ENCODE measurements at places on chromosomes 3 and 15.

- DNase-seq: no peak
Measured at GRCh38 chr3:70861234-70861633, 548.8 kb upstream of the MDFIC2 start.

DNA sequence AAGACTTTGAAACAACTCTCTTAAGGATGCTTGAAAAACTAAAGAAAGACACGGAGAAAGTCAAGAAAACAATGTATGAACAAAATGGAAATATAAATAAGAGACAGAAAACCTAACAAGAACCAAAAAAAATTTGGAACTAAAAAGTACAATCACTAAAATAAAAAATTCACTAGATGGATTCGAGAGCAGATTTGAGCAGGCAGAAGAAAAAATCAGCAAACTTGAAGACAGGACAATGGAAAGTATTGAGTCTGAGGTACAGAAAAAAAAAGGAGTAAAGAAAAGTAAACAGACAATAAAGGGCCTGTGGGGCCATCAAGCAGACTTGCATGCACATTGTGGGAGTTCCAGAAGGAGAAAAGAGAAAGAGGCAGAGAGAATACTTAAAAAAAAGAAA, 13.4 kb upstream of the CDAN1 start:
- no peak for DNase-seq

DNA sequence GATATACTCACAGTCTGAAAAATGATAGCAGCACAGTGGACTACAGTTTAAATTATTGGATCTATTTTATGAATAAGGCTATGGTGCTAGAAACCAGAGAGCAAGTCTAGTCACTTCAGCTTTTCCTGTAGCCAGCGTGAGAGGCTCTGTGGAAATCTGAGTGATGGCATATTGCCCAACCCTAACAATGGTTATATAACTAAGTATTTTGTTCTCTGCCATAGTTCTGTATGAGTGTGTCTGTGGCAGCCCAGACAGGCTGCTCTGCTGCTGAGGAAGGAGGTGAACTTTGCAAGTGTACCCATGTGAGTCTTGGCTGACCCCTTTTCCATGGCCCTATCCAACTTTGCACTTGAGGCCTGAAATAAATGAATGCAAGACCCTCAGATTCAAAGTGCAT, 105.7 kb downstream of the LRTM1 start:
- DNase-seq: no peak

- no peak for DNase-seq
Measured at GRCh38 chr3:194046995-194047645, 88.8 kb upstream of the HES1 start.

- no peak for DNase-seq
Measured at GRCh38 chr3:141952611-141953010, 76.2 kb downstream of the ATP1B3 start.

DNA sequence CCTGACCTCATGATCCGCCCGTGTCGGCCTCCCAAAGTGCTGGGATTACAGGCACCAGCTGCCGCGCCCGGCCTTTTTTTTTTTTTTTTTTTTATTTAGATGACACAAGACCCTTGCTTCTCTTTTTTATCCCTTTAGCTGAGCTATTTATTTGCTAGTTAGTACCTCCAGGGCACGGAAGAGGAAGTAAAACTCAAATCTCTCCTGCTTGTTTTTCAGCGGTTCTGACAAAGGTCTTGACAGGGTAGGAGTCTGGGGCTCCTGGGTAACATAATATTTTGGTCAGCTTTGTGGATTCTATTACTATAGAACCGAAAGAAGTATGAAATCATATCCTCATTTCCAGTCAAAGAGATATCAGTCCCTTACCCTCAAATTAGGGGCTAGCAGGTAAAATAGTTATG, 44.0 kb upstream of the ETV5 start:
- DNase-seq: no peak

GRCh38 chr3:167084545-167084944, 295.6 kb downstream of the ZBBX start:
- no peak for DNase-seq

DNA sequence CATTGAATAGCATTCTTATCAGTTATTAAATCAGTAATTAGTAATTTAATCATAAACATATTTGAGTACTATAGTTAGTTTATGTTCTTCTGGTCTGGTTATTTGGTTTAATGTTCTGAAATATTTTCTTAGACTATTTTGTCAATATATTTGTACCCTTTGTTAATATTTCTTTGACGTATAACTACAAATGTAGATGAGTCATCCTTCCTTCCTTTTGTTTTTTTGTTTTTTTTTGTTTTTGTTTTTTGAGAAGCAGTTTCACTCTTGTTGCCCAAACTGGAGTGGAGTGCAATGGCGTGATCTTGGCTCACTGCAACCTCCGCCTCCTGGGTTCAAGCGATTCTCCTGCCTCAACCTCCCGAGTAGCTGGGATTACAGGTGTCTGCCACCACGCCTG, 17.4 kb upstream of the EIF3J start:
- DNase-seq: no peak

- DNase-seq: no peak
Measured at GRCh38 chr3:13976469-13976868, 96.6 kb upstream of the WNT7A start.

GRCh38 chr3:31094048-31094447, 199.6 kb upstream of the GADL1 start:
- DNase-seq: no peak

GRCh38 chr3:190074817-190075216, 45.9 kb downstream of the P3H2 start:
- no peak for DNase-seq

- no peak for DNase-seq
Measured at GRCh38 chr3:156516961-156517360, 38.0 kb downstream of the SSR3 start.

DNA sequence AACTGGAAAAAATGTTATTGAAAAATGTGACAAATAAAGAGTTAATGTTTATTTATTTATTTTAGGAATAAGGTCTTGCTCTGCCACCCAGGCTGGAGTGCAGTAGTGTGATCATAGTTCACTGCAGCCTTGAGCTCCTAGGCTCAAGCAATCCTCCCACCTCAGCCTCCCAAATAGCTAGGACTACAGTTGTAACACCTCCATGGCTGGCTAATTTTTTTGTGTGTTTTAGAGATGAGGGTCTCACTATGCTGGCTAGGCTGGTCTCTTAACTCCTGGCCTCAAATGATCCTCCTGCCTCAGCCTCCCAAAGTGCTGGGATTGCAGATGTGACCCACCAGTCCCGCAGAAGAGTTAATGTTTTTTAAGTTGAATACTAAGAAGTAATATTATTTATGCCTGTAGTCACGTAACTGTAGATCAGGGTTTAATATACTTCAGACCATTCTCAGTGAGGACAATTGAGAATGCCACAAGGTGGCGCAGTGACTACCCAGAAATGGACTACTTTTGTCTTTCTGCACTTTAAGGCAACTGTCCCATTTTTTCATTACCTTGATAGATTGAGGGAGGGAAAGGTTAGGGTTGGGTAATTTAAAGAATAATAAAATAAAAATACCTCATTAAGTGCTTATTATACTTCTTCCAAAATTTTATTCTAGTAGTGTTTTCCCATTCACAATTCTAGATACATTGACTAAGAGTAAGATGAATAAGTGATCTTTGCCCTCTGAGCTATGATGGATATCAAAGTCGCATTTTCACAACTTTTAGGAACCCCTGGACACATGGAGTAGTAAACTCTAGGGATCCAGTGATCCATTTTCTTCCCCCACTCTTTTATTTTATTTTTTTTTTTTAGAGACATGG, 6.0 kb downstream of the MUC13 start:
- DNase-seq: peak; percentile 7

GRCh38 chr15:67013696-67014095, 51.7 kb upstream of the SMAD3 start:
- no peak for DNase-seq

DNA sequence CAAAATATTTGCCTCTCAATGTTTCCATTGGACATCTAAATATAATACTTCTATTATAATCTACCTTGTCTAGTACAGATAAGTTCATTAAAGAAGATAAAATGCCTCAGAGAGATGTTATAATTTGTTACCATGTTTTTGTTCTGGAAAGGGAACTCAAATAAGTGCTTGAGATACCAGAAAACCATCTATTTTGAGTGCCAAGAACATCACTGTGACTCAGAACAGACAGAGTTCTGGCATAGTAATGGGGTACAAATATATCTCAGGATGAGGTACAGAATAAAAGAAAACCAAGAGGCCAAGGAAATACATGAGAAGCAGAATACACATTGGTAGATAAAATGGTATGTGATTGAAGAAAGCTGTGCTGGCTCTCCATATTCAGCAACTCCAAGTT, 58.9 kb downstream of the IMPG2 start:
- DNase-seq: no peak

DNA sequence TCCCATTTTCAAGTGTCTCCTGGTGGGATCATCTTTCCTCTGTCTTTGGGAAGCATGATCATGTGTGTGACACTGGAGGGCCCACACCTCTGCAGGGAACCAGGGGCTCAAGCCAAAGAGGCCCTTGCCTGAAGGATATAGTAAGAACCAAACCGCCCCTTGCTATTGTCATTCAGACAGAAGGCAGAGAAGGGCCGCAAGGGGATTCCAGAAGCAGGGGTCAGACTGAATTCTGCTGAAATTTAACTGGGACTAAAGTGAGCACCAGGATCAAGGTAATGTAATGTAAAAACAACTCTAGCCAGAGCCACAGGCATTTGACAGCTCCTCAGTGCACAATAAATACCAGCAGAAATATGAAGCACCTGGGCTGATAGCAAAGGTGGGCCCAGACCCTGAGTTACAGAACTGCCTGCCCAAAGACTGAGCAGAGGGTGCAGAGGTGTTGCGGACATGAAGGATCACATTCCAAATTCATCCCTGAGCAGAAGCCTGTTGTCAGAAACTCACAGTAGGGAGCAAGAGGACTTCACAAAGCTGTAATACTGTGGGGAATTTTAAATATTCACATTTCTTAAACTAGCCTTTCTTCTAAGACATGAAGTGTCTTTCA, 46.0 kb upstream of the RASGRF1 start:
- no peak for DNase-seq

DNA sequence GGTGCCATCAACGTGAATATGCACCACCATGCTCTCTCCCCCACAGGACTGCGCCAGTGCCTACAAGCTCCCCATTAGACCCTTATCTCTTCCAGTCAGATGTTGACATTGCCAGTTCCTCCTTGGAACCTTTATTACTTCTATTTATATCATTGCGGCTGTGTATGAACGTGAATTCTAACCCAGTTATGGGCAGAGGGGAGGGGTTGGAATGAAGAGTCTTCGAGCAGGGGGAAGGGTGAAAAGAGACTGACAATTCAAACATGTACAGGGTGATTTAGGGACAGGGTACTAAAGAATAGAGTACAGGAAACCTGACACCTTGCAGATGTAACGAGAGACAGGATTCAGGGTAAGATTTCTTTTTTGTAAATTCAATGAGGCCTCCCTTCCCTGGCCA, 41.8 kb upstream of the ST6GAL1 start:
- peak; percentile 31 for DNase-seq

GRCh38 chr3:81433675-81434074, 327.8 kb downstream of the GBE1 start:
- no peak for DNase-seq

DNA sequence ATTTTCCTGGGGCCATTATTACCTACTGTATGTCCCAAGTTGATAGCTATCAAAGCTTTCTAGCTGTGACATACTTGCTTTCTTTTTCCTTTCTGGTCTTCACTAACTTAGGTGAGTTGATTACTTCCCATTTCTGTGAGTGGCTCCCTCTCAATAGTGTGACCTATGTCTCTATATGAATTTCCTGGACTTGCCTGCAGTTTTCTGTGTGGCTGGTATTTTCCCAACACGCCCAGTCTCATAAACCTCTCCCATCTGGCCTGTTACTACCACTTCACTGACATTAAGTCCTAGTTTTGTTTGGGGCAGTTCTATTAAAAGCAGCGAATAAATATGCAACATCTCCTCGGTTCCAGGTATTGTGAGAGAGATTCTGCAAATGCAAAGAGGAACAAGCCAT, 671.2 kb downstream of the SI start:
- no peak for DNase-seq

DNA sequence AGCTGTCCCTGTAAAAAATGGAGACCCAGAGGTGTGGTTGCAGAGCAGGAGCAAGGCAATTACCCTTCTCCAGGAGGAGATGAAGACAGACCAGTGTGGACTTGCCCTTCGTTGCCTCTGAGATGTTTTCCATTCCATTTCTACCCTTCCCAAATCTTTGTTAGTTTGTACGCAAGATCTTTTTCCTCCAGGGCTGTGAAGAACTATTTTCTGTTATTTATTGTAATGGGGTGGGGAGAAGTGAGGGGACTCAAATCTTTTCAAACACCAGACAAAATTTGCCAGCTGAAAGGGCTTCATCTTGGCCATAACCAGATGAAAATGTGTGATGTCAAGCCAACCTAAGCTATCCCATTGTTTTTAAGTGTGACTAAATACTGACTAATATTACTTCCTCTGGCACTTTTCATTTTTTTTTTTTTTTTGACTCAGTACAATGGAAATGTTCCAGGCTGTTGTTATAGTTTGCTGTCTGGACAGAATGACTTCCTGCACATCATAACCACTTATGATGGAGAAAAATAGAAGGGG, 271.3 kb upstream of the TPRG1 start:
- DNase-seq: no peak

- DNase-seq: no peak
Measured at GRCh38 chr3:183496311-183496710, 59.2 kb downstream of the KLHL6 start.

- DNase-seq: no peak
Measured at GRCh38 chr3:99131876-99132275, 230.4 kb upstream of the DCBLD2 start.

GRCh38 chr3:79406175-79406574, 361.6 kb downstream of the ROBO1 start:
- no peak for DNase-seq

DNA sequence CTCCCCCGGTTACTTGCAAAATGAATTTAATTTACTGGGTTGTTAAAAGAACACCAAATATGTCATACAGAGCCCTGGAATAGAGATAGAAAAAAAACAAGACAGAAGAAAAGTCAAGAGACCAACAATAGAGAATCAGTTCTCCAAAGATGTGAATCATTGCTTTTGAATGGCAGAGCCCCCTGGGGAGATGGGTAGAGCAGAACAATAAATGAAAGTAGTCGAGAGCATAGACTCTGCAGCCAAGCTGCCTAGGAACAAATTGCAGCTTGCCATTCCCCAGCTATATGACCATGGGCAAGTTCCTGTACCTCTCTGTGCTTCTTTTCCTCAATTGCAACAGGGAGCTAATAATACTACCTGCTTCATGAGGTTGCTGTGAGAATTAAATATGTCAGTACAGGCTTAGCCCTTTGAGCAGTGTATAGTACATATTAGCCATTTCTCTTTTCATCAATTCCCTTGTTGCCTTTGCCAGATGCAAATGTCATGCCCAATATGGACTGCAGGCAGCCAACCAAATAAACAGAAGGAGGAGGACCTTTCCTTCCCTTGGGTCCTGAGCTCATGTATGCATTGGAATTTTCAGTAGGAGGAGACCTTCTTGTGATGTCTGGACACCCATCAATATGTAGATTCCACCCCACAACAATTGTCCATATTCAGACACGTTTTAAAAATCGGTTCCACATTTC, 25.0 kb upstream of the BFSP2 start:
- DNase-seq: no peak

DNA sequence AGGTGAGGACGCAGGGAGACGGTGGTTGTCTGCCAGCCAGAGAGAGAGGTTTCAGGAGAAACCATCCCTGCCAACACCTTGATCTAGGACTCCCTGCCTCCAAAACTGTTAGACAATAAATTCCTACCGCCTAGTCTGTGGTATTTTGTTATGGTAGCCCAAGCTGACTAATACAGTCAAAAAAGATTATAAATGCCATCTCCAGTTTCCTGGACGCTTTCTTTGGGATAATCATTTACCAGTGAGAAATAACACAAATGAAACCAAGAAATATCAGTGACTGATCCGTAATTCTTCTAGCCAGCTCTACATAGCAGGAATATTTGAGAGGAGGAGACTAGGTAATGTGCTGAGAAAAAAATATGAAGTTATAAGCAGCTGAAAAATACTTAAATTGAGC, 707.8 kb upstream of the LMCD1 start:
- no peak for DNase-seq
